ENCODE measurements at places on chromosomes 5 and 9.

DNA sequence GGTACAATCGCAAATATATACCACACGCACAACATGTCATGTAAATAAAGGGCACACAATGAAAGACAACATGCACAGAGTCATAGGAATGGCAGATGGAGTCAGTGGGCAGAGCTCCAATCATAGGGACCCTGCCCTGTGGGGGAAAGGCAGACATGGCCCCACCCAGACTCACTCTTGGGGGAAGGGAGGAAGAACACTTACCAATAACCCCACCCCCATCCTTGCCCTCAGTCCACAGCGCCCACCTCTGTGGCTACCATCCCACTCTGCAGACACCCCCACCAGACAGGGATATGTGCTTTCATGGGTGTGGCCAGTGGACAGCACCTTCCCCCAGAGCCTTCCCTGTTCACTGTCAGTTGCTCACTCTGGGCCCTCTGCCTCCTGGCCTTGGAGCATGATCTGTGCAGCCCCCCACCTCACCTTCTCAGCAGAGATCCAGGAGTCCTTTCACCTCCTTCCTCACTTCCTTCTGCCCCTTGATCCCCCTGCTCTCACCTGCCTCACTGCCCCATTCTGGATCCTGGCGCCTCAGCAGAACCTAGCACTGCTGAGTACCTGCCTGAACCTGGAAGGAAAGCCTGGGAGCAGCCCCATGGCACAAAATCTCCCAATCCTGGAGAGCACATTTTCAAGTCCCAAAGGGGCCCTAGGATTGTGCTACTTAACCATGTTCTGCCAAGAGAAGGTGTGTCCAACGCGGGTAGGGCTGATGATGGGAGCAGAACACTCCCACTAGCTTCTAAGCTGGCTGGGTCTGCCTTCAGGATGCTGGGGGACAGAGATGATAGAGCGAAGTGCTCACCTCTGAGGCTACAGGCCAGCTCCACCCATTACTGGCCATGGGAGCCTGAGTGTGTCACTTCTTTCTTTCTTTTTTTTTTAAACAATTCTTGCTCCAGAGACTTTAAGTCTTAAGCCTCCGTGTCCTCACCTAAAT, 1.5 kb upstream of the PHF19 start:
- peak; percentile 36 for DNase-seq

DNA sequence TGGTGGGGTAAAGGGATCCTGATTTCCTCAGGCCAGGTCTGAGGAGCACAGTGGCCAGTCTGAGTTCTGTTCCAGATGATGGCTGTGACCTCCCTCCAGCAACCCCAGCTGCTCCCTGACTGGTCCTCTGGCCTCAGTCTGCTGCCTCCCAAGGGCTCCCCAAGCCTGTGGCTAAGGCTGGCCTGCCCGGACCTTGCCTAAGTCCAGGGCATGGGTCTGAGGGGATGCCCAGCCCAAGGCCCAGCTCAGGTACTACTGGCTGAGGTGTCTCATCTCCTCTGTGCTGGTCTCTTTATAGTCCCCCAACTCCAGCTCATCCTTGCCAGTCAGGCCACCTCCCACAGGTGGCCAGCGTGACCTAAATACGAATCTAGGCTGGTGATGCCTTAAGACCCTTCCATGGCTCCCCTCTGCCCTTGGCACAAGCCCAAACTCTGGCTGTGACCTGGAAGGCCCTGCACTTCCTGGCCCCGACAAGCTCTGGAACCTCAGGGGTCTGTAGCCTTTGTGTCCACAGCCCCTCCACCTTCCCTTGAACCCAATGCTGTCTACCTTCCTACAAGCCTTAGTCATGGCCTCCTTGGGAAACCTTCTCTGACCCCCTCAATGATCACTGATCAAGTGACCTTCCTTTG, 9.8 kb downstream of the KIF12 start:
- no peak for DNase-seq

DNA sequence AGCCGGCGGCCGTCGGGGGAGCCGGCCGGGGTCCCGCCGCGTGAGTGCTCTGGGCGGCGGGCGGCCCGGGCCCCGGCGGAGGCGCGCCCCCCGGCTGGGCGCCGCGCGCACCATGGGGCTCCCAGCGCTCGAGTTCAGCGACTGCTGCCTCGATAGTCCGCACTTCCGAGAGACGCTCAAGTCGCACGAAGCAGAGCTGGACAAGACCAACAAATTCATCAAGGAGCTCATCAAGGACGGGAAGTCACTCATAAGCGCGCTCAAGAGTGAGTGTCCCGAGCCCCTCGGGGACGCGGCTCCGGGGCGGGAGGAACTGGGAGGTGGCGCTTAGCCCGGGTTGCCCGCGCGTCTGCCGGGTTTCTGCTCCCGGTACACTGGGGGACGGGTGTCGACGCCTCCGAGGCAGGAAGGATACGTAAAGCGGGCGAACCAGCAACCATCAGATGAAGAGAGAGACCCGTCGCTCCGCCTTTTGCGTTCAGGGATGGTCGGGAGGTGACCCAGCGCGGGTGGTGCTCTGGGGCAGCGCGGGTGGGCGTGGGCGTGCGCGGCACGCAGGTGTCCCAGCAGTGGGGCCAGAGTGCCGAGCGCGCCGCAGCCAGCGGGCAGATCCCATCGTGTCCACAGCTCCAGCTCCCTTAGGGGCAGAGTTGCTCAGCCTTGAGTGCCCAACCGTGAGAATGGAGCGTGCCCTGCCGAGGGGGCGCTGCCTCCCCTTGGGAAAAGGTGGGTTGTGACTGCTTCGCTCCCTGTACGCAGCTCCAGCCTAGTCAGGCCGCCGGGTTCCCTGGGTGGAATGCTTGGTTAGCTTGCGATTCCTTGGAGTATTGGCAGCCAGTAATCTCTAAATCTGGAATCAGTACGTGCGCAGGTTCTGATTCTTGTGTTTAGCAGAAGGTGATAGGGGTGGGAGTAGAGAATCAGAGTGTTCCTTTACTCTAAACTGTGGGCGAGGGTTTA, 753 bp downstream of the ARHGAP26 start:
- peak; percentile 82 for DNase-seq

- no peak for DNase-seq
These were observed 21.7 kb upstream of the ADAM19 start for GRCh38 chr5:157597277-157597676.

- no peak for DNase-seq
These were observed 346.1 kb upstream of the PTGER4 start for GRCh38 chr5:40333459-40334241.

DNA sequence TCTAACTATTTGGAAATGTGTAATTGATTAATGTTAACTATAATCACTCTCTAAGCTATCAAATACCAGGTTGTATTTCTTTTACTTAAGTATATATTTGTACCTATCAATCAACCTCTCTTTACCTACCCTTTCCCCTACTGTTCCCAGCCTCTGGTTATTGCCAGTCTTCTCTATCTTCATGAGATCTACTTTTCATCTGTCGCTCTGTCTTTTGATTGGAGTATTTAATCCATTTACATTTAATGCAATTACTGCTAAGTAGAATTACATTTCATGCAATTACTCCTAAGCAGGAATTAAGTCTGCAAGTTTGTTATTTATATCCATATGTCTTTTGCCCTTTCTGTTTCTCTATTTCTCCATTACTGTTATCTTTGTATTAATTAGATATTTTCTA, 148.1 kb downstream of the MAT2B start:
- DNase-seq: no peak

DNA sequence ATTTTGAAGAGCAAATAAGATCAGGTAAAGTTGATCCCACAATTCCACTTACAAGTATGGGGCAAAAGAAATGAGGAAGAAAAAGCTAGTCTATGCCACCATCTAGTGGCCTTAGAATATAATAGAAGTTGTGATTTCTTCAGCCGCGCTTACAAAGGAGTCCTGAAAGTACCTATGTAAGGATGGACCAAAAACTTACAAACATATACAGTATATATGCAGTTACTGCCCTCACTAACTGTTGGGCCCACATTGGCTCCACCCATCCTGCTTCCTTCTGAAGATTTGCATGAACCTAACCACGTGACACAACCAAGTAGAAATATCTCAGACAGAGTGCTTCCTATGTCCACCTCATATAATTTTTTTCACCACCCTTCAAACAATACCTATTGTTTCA, 11.7 kb upstream of the OR13D1 start:
- peak; percentile 82 for DNase-seq

DNA sequence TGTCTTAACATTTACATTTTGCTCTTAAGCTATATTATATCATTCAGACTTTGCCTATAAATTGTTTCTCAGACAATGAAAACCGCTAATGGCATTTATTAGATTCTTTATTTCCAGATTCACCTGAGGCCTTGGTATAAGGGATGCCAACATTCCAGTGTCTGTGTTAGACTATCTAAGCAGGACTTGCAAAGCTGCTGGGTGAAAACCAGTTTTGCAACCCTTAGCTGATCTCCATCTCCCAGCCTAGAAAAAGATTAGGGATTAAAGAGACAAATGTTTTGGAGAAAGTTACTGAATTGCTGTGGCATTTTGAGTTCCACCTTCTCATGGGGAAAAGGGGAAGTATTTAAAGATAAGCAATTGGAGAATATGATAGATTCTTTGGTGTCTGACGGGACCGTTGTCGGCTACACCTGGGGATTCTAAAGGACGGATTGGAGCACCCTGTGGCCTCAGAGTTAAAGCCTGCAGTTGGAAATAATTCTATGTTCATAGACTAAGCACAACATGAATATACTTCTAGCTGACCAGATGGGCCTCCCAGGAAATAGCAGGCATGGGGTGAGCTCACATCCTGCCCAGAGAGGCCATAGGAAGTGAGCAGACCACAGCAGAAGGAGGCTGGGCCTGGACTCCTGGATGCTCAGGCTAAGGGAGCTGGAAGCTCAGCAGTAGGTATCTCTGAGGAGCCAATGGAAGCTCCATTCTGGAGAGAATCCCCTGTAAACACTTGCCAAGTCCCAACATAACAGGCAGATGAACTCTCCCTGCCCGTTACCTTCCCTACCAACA, 21.8 kb downstream of the ENTREP1 start:
- no peak for DNase-seq

DNA sequence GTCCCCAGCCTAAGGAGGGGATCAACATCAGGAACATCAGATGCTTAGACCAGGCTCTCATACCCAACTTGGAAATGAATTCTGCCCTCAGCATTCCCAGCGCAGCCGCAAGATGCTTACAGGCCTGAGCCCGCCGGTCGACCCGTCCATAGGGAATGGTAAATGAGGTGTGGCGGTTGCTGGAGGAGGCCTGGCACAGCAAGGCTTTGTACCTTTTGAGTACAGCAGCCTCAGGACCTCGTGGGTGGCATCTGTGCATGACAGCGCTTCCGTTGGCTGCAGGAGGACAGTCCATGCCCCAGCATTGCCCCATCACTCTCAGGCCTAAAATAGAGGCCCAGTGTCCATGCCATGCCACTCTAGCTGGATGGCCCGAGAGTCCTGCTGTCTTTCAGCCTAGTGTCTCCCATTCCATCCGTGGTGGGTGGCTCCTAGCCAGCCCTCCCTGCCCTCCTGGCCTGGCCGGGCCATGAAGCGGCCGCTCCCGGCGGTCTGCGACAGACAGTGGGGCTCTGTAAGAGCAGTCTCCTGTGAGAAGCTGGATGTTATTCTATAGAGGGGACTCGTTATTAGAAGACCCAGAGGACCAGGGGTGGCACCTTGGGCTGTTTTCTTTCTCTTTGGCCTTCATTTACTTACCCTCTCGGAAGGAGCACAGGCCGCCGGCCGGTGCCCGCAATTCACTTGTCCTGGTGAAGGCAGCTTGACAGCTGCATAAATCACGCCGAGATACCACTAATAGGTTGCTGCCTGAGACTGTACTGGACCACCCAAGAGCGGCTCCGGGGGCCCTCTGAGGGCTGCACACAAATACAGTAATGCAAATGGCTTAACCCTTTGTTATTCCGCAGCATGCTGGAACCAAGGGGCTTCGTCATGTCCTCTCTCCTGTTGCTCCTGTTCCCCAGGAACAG, 223.5 kb upstream of the TUT7 start:
- no peak for DNase-seq

Data from NCI-H524 (cell line).